ENCODE measurements at places on chromosomes 7 and 10.

GRCh38 chr10:85864173-85864549, 502.4 kb downstream of the GRID1 start:
- no peak for DNase-seq

DNA sequence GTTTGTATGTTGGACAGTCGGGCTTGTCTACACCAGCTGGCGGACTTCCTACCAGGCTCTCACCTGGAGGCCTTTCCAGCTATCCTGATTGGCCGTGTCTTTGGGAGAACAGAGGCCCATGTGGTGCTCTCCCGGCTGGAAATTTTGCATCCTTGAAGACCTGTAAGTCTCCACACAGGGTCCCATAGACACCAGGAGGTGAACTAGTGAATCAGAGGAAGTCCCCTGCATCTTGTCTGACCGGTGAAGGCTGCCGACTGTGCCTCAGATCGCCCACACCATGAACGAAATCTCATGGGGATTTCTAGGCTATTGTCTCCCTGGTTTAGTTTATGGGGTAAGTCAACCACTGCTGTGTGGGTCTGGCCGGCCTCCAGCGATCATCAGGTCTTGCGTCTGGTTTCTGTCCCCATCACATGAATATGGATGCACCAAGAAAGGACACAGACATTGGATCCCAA, 108.4 kb upstream of the LYZL2 start:
- no peak for DNase-seq

DNA sequence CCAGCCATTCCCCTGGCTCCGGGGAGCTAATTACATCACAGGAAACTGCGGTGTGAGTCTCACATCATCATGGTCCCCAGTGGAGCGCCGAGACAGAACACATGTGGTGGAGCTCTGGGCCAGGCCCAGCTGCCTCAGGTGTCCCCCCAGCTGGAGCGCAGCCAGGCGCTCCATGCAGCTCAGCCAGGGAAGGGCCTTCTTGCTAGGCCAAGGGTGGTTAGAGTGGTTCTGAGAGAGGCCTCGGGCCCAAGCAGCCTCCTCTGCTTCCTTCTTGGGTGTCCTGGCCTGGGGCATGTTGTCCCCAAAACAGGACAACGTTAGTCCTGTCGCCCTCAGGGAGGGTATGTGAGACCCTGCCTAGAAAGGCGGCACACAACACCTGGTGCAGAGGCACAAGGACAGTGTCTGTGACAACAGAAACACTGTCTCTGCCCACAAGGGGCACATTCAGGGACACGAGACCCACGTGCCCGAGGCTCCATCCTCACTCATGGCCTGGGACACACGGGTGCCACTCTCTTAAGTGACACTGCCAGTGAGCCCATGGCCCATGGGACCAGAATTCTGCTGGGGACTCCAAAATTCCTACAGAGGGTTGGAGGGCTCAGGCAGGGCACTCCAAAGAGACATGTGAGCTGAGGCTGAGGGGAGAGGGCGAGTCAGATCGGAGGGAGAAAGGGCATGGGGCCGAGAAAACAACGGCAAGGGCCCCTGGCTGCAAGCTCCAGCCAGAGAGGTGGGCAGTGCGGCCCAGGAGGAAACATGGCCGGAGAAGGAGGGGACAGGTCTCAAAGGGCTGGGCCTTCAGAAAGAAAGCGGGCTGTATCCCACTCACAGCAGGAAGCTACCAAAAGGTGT, 37.0 kb upstream of the RET start:
- DNase-seq: peak; percentile 25

DNA sequence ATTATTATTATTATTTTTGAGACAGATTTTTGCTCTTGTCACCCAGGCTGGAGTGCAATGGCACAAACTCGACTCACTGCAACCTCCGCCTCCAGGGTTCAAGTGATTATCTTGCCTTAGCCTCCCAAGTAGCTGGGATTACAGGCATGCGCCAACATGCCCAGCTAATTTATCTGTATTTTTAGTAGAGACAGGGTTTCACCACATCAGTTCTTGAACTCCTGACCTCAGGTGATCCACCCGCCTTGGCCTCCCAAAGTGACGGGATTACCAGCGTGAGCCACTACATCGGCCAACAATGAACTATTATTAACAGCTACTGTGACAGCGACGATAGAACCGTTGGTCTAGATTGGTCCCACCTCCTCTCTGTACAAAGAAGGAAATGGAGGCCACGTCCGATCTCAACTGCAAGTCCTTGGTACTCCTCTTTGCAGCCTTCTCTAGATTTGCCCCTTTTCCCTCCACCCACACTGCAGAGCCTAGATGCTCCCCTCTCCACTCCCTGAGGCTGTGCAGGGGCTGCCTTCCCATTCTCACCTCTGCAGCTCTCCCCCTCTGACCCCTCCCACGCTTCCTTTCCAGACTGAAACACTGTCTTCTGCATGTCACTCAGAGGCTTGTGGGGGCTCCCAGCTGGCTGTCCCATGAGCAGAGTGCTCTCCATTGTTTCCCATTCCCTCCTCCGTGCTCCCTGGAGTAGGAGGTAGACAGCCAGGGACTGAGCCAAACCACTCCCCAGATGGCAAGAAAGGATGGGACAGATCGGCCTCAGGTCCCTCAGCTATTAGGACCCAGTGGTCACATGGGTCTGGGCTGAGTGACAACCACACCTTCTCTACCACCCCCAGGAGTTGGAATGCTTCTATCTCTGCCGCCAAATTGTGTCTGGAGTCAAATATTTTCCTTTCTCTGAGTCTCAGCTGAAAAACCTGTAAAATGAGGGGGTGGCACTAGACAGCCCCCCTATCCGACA, 2.3 kb downstream of the LOXL4 start:
- DNase-seq: no peak

DNA sequence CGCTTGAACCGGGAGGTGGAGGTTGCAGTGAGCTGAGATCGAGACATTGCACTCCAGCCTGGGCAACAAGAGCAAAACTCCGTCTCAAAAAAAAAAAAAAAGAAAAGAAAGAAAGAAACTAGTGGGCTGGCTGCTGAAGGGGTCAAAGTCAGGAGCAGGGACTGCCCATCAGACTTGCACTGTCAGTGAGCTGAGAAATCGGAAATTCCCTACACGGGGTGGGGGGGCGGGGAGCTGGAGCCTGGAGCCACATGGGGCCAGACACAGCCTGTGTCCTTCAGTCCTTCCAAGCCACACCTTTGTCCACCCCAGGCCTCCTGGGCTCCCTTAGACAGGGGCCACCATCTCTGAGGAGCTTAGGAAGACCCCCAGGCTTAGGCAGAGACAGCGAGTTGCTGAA, 34.5 kb downstream of the SRRM3 start:
- DNase-seq: no peak

DNA sequence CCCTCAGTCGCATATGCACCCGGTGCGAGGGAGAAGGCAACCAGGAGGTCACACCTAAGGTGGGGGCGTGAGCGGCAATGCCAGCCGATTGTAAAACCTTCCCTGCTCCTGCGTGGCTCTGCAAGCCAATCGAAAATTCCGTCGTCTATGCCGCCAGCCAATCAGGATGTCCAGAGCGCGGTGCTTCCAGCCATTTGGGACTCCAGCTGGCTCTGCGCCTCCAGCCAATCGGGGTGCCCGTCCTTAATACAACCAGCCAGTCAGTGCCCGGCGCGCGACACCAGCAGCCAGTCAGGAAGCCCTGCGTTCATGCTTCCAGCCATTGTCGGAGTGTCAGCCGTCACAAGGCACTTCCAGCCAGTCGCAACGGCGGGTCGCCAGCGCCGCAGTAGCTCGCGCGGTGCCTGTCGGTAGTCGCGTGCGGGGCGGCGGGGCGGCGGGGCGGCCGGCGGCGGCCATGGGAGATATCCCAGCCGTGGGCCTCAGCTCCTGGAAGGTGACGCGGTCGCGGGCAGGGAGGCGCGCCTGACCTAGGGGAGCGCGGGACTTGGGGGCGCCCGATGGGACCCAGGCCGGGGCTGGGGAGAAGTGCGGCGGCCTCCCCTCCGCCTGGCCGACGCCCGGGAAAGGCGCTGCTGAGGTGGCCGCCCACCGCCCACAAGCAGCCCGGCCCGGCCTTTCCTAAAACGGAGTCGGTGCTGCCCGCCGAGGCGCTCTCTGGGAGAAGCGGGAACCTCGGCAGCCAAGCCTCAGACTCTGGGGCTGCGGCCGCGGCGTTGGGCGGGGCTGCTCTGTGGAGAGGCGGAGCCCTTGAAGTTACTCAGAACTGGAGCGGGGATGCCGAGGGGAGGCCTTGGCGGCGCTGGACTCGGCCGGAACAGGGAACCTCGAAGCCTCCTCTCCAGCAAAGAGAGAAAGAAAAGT, at the start of gene AKR1E2:
Gene AKR1E2 (plus strand): TSS at position 340 of the 924 bp plus-strand sequence. CDS start 118 bp downstream, at position 458.
- DNase-seq: peak; percentile 82

DNA sequence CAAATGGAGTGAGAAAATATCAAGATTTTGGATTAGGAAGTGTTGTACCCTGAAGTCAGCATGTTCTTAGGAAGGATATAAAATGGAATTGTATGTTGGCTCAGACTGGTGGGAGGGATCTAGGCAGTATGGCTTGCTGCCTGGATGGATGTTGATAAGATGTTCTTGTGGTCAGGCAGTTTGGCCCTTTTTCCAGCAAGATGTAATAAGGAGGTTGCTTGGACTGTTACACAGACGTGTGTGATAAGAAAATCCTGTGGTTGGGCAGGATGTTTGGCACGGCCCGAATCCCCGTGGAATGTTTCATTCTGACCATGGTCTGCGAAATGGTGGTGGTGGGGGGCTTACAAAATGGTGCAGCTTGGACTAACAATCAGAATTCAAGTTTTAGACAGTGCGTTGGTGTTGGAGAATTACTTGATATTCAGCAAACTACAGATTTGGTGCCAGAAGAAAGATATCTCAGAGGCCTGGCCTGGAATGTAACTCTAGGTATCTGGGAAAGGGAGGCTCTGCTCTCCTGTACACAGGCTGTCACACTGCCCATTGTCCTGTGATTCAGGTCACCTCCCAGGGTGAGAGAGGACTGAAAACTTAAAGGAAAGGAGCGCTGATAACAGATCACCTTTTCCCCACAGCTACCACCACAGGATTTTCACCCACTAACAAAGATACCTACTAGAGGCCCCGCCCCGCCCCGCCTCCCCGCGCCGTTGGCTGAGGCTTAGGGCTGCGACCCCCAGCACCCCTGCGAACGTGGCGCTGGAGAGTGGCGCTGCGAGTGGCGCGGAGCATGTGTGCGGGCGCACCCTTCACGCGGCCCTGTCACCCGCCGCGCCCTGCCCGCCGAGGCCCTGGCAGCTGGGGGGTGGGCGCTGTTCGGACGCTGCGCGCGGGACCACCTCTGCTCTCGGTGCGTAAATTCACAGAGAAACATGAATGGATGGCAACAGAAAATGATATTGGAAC, 19.3 kb upstream of the ZNF680 start:
- DNase-seq: no peak

DNA sequence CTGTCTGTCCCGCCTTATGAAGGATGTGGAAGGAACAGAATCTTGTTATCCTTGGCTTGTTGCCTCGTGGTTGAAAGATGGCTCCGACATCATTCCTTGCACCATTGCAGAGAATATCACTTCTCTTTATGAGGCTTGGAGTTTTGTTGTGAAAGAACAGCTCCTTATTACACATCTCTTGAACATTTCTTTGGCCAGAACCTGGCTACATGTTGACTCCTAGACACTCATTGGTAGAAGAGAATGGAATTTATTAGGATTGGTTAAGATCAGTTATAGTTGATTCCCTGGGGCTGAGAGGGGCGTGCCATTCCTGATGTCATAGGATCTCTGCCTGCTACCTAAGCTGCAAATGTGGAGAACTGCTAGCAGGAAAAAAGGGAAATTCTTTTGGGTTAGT, 180.5 kb upstream of the CTBP2 start:
- no peak for DNase-seq

GRCh38 chr7:107609811-107610261, 29.8 kb downstream of the BCAP29 start:
- DNase-seq: no peak

- DNase-seq: no peak
Observed at GRCh38 chr10:62842983-62843382, 26.8 kb upstream of the EGR2 start.

DNA sequence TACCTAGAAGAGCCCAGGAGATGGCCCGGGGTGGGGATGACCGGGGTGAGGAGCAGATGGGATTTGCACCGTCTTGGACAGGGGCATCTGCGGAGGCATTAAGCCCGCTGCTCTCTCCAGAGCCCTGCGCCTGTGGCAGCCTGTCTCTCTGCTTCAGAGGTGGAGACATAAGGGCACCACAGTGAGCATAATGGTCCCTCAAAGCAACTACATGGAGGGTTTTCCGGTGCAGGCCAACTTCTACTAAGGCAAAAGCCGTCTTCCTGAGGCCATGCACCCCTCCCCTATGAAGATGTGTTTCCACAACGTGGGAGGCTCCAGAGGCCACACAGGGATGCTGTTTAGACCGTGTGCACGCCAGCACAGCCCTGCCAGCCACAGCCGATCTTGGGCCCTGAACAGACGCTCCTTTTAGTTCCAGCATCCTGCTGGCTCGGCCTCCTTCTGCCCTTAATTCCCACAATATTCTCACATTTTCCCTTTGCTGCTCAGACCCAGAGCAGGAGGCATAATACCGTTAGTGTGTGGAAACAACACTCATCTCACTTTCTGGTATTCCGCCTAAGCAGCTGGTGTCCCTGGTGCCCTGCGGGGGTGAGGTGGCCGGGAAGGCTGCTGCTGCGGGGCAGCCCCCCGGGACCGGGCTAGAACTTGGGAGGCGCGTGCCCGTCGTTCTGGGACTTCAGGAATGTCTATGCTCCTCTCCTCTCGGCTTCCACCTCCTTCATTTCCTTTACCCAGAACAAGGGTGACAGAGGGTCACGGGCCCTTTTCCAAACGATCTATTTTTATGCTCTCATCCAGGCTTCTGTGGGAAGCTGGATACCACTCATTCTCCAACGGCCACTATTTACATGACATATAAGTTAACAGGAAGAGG, 266.9 kb downstream of the TNS3 start:
- DNase-seq: no peak

DNA sequence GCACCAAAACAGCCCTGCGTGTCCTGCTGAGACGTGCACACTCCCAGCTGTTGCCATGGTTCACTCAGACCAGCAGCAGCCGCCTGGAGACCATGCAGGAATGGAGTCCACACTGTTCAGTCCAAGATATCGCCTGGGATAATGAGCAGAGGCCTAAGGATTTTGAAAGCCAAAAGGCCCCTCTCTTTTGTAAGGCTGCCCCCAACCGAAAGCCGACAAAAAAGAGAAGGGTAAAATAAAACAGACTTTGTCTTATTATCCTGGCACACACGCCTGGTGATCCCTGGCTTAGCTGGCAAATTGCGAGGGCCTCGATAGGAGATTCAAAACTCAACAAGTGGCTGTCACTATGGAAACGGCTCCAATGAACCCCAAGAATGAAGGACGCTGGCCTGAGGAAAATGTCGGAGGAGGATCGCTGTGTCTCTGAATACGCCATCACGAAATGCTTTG, 263.6 kb downstream of the SKIDA1 start:
- no peak for DNase-seq

DNA sequence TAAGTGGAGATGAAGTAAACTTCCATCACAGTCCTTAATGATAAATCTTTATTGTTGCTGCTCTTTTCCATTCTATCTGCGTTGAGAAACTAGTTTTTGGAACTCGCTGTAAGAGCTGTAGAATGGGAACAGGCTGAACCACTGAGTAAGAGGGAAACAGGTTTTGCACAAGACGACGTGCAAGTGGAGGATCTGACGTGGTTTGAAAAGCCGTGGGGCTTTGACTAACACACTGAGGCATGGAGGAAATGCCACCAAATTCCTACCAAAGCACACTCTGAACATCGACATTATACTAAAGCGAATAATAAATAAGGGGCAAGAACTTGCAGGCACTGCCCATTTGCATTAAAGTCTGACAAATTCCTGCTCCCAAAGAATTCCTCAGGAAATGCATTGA, 160.6 kb downstream of the KLF6 start:
- DNase-seq: no peak

GRCh38 chr7:74482629-74483401, 29.1 kb downstream of the GTF2IRD1 start:
- DNase-seq: no peak

- DNase-seq: no peak
Observed at GRCh38 chr10:49762566-49762877, 399 bp upstream of the OGDHL start.

GRCh38 chr7:29397398-29397797, 166.2 kb upstream of the PRR15 start:
- no peak for DNase-seq
